ENCODE measurements at places on chromosomes 16 and 17. TPM values are rescaled to one million over a fixed set of nuclear protein-coding genes. Genes with fewer than 3 reads are reported as not detected.

The TP53TG3 gene
- total RNA-seq = not detected

The CPNE7 gene
- total RNA-seq = 0.61 TPM

The LGALS9C gene
- total RNA-seq = 0.44 TPM

The TPSG1 gene
- total RNA-seq = not detected

The CIBAR2 gene
- not detected for total RNA-seq

The CIAO3 gene
- total RNA-seq = 59.4 TPM

The SLC16A11 gene
- total RNA-seq = 30.7 TPM

The KRTAP2-1 gene
- not detected for total RNA-seq

The ANKRD13B gene
- total RNA-seq = 1.6 TPM

The PDPR gene
- total RNA-seq = 28.8 TPM

DNA sequence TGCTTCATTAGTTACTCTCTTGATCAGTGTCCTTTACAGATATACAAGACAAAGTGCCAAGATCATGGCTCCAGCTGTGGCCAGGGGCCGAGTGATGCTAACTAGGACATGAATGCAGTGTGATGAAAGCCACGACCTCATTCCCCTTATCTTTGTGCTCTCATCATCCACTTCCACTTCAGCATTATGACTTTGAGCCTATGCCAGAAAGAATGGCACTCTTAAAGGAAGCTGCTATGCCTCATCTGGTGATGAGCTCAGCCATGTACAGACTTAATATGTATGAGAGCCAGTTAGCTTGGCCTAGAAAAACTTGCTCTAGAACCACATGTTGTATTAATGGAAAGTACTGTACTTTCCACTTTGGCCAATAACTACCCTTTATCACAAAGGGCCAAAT is 179.1 kb downstream of the TOX3 start:
- DNase-seq = no peak

- DNase-seq = peak; percentile 86
These were observed 12.6 kb upstream of the ATP6V0C start for GRCh38 chr16:2500918-2501750.

DNA sequence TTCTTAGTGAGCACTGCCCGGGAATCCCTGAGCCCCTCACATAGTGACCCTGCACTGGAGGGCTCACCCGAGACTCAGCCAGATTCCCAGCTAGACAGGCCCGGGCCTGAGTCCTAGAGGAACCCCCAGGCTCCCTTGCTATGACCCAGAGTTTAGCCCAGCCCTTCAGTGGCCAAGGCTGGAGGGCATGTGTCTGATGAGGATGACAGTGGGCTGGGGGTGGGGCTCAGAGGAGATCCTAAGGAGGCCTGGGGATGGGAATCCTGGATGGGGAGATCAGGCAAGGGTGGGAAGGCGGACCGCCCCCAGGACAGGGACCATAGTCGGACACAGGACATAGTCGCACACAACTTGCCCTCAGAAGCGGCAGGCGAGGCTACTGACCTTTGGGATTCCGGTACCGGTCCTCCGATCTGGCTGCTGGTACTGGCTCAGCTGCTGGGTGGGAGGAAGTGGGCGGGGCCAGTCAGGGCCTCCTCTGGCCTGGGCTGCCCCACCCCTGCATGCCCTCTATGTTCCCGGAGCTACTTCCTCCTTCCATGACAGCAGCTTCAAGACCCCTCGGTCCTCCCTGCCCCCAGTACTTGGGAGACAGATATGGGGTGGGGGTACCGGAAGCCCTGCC is 1.1 kb downstream of the CD79B start:
- DNase-seq = peak; percentile 77

- no peak for DNase-seq
These were observed 502.2 kb upstream of the ZFHX3 start for GRCh38 chr16:73549984-73550631.

GRCh38 chr16:4160658-4161430 is 44.6 kb upstream of the ADCY9 start:
- DNase-seq = no peak

GRCh38 chr17:28773736-28774135 is 29.9 kb downstream of the TRAF4 start:
- no peak for DNase-seq

DNA sequence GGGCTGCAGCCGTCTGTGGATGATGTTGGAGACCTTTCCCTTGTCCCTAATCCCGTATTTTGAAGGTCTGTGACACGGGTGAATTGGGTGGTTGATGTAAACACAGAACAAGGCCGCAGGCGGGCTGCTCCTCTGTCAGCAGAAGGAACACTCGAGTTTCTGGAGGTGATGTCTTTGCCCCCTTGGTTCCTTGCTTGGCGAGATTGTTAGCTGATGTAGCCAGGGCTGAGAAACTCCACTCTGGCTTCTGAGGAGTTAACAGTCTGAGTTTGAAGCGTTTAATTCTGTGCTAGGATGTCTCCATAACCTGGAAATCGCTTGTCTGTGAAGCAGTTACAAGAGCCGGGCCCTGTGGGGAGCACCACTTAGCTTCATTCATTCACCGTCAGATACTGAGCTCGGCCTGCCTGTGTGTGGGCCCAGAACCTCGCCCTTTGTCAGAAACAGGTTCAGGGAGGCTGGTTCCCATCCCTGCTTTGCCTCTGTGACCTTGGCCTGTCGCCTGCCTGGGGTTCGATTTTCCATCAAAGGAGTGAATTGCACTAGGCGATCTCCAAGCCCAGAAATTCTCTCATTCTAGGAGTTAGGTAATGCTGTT is 1.3 kb downstream of the MAPK8IP3 start:
- DNase-seq = peak; percentile 37

GRCh38 chr16:3835089-3835602 is 45.4 kb downstream of the CREBBP start:
- no peak for DNase-seq

GRCh38 chr17:69339937-69340336 is 13.0 kb upstream of the ABCA5 start:
- DNase-seq = no peak

- DNase-seq = no peak
These were observed 29.3 kb downstream of the GINS3 start for GRCh38 chr16:58421529-58421928.

- no peak for DNase-seq
These were observed 10.6 kb downstream of the TAOK2 start for GRCh38 chr16:29984137-29984763.

DNA sequence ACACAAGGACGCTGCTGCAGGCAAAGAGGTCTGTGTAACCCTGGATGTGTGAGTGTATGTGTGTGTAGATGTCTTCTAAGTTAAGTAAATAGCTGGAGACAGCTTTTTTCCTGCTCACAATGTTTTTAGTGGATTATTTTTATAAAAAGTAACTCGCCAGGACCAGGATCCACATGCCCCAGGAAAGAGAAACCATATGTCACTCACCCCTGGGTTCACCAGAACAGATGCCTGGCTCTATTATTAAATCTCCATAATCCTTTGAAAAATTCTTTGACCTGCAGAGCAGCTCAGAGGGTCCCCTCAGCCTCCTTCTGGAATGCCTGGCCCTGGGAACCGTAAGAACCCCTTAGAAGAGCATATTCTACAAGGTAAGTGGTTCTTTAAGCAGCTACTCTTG is 18.0 kb downstream of the ABCC12 start:
- DNase-seq = no peak

- DNase-seq = no peak
These were observed 397.0 kb upstream of the CCL2 start for GRCh38 chr17:33858121-33858520.

GRCh38 chr16:62294213-62294972 is 258.2 kb upstream of the CDH8 start:
- no peak for DNase-seq

- DNase-seq = no peak
These were observed 5.1 kb downstream of the PLCD3 start for GRCh38 chr17:45127207-45127547.

DNA sequence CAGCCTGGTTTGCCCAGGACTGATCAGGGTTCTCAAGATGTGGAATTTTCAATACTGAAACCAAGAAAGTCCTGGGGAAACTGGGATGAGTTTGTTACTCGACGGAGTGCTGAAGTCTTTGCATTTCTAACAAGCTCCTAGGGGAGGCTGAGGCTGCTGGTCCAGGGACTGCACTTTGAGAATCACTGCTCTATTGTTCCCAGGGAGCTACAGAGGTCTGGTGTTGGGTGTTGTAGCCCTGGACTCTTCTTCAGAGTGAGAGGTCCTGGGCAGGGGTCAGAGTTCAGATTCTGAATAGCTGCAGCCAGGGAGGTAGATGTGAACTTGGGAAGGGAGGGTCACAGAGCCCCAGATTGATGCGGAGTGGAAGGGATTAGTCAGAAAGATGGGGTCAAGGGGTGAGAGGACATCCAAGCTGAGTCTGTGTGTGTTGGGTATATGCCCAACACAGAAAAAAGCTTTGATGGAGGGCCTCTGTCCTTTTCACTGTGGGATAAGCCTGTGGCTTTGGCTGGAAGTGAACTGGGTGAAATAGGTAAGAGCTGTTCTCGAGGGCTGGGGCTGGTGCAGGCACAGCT is 14.1 kb downstream of the TMEM238L start:
- DNase-seq = no peak

- peak; percentile 75 for DNase-seq
These were observed 2.3 kb upstream of the CCDC182 start for GRCh38 chr17:57747221-57748017.

DNA sequence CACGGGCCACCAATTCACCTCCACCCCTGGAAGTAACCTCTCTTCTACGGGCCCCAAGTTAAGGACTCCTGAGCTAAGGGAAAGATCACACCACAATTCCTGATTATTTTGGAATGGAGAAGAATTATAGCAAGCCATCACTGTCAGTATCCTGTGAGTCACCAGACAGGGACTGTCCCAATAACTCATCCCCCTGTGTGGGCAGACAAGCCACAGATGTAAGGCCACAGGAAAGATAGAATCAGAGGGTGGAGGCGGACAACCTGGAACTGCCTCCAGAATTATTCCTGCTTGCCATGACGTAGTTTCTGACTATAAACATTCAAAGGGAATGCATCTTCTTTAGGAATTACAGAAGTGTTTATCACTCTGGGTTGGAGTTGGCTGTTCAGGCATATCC is 5.8 kb upstream of the MYO1D start:
- DNase-seq = no peak

Data from B cell (primary cell).